ENCODE measurements at places on chromosomes 7 and 10. TPM values are rescaled to one million over a fixed set of nuclear protein-coding genes. Genes with fewer than 3 reads are reported as not detected.

DNA sequence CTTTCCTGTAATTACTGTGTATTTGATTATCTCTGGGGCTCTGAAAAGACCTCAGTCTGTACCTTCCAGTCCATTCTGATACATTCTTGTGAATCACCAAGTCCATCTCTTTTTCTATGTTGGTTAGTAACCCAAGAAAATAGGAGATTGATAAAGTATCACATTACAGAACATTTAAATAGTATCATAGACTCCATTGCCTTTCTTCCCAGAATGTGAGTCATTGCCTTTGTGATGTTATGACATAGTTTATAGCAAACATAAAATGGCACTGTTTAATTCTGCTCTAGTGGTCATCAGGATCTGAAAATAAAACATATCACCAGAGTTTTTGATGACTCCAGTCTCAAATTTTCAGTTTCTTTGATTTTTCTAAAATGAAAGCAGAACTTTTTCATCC, 78.4 kb downstream of the NRG3 start:
- DNase-seq = no peak
- H3K27me3 ChIP-seq = no peaks in the 10 kb centered on the region
- no peak overlapping the region for H3K4me3 ChIP-seq
- H3K27ac ChIP-seq = no peak overlapping the region
- no peaks in the 10 kb centered on the region for H3K36me3 ChIP-seq

- no peaks in the 10 kb centered on the region for H3K4me1 ChIP-seq
- no peak for DNase-seq
- no peak overlapping the region for H3K27ac ChIP-seq
- H3K4me3 ChIP-seq = no peak overlapping the region
Measured at GRCh38 chr7:124792002-124792401, 26.4 kb upstream of the GPR37 start.

DNA sequence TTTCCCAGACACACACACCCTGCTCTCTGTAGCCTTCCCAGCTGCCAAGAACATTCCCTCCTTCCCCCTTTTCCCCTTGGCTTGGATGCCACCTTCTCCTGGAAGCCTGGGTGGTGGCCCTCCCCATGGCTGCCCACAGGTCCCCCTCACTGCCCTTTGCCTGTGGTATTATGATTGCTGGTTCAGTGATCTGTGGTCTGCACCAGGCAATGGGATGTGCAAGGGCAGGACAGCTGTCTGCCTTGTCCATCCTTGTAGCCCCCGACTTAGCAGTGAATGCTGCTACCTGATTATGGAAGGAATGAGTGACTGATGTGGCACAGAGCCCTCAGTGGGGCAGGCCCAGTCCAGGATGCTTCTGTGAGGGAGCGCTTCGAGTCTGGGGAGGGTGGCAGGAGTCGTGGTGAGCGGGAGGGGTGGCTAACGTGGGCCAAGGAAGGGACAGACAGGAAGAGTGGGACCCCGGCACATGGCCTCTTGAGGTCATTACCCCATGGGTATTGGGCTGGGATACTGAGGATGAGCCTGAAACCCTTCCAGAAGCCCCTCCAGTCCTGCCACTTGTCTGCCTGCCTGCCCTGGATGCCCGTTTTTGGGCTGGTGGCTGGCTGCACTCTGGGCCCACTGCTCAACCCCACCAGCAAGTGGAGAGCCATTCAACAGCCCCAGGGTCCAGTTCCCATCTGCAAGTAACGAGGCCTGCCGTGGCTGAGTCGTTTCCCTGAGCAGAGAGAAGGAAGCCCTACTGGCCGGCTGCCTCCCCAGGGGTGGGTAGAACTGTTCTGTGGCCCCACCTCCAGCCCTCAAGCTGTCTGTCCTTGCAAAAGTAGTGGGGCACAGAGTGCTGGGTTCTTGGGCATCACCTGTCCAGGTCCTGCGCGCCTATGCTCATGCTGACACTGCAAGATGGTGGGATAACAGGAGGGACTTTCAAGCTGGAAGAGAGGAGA, 8.8 kb downstream of the CHST3 start:
- no peaks in the 10 kb centered on the region for H3K36me3 ChIP-seq
- no peak overlapping the region for H3K4me3 ChIP-seq
- no peak for DNase-seq
- no peak overlapping the region for H3K27ac ChIP-seq
- peaks cover 4% of the 10 kb centered on the region for H3K27me3 ChIP-seq

The GPNMB gene
- total RNA-seq = 2.6 TPM

GRCh38 chr10:36224431-36224985, 582.4 kb upstream of the FZD8 start:
- H3K27ac ChIP-seq = no peak overlapping the region
- H3K36me3 ChIP-seq = no peaks in the 10 kb centered on the region
- DNase-seq = no peak
- H3K27me3 ChIP-seq = no peaks in the 10 kb centered on the region
- H3K4me1 ChIP-seq = no peaks in the 10 kb centered on the region
- no peak overlapping the region for H3K4me3 ChIP-seq

The TRIM50 gene
- not detected for total RNA-seq

GRCh38 chr7:37275078-37275710, 173.5 kb downstream of the ELMO1 start:
- H3K36me3 ChIP-seq = peaks cover 24% of the 10 kb centered on the region
- DNase-seq = no peak
- H3K4me1 ChIP-seq = no peaks in the 10 kb centered on the region
- no peak overlapping the region for H3K4me3 ChIP-seq

GRCh38 chr10:11003679-11004078, 14.0 kb upstream of the CELF2 start:
- H3K36me3 ChIP-seq = no peaks in the 10 kb centered on the region
- H3K27ac ChIP-seq = no peak overlapping the region
- no peak for DNase-seq
- H3K27me3 ChIP-seq = peaks cover 3% of the 10 kb centered on the region
- H3K4me1 ChIP-seq = no peaks in the 10 kb centered on the region
- H3K4me3 ChIP-seq = no peak overlapping the region

The AKR1C1 gene
- total RNA-seq = not detected

- no peak overlapping the region for H3K27ac ChIP-seq
- no peaks in the 10 kb centered on the region for H3K36me3 ChIP-seq
- no peak for DNase-seq
Measured at GRCh38 chr10:59258890-59259289, 82.4 kb downstream of the PHYHIPL start.

The AKR1C4 gene
- total RNA-seq = not detected

DNA sequence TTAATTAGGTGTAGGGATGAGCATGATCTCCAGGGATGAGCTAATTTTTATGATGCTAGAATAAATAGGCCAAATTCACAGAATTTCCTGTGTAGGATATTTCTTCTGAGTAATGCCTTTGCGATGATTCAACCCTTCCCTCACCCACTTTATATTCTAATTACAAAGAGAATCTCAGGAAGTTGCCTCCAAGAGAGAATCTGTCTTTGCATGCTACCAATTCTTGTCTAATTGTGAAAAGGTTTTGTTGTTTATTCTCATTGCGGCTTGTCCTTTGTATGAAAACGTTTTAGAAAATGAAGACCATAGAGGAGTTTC, 6.3 kb downstream of the C7orf57 start:
- DNase-seq = no peak
- H3K27me3 ChIP-seq = no peaks in the 10 kb centered on the region
- no peak overlapping the region for H3K4me3 ChIP-seq
- no peaks in the 10 kb centered on the region for H3K4me1 ChIP-seq
- no peak overlapping the region for H3K27ac ChIP-seq

- H3K27ac ChIP-seq = no peak overlapping the region
- H3K27me3 ChIP-seq = no peaks in the 10 kb centered on the region
- no peaks in the 10 kb centered on the region for H3K4me1 ChIP-seq
- H3K4me3 ChIP-seq = no peak overlapping the region
Measured at GRCh38 chr10:91901784-91902677, 7.3 kb downstream of the FGFBP3 start.

The OR2A1 gene
- total RNA-seq = not detected

DNA sequence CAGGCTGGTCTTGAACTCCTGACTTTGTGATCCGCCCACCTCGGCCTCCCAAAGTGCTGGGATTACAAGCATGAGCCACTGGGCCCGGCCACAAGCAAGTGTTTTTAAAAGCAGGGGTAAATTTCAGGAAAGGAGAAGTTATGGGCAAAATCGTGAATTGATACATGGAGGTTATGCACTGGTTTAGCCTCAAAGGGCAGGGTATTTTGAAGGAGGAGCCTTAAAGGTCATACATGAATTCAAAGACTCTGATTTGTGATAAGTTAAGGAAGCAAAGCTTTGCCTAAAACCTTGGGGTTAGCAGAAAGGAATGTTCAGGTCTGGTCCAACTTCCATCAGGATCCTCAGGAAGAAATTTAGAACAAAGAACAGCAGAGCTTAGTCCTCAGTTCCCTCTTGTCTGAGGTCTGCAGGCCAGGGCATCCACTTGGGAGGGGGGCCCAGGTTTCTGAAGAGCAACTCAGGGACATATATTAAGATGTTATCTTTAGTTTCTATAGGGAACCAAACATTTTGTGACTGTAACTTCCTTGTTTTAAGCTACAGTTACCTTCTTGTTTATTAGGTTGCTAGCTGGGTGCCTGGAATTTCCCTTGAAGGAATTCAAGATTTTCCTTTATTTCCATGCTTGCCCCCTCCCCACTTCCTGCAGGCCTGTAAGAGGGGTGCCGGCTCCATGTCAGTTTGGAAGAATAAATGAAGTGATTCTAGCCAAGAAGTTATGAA, 2.8 kb upstream of the REPIN1 start:
- peaks cover 64% of the 10 kb centered on the region for H3K4me1 ChIP-seq
- no peaks in the 10 kb centered on the region for H3K36me3 ChIP-seq
- DNase-seq = peak; percentile 85
- H3K27me3 ChIP-seq = no peaks in the 10 kb centered on the region
- no peak overlapping the region for H3K4me3 ChIP-seq

The HOXA7 gene
- total RNA-seq = not detected

DNA sequence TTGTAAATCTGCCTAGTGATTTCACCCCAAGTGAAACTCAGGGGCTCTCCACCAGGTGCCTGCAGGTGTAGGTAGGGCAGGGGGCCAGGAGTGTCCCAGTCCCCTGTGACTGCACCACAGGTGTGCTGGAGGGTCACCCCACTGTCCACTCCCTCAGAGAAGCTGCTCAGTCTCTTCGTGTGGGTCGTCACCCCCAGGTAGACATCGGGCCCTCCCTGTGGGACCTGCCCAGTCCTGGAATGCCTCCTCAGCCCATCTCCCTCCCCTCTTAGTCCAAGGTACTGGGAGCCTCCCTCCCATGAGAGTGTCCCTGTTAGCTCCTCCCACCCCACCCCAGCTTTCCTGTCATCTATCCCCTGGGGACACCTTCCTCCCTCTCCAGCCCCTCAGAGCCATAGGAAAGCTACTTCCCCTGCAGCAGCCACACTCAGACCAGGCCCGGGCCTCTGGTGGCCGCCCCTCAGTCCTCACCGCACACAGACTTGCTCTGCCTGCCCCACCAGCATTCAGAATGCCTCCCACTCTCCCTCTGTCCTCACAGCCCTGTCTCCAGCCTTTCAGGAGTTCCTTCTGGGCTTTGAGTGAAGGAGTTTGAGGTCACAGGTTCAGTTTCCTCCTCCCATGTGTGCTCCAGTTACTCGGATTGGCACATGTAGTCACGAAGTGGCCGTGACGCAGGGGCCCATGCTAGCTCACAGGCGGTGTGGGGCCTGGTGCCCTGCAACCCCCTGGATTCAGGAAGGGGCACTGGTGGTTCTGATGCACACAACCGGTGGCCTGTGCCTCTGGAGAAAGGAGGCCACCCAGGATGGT, 5.1 kb downstream of the ALOX5 start:
- no peak overlapping the region for H3K4me3 ChIP-seq
- peaks cover 13% of the 10 kb centered on the region for H3K36me3 ChIP-seq
- peaks cover 61% of the 10 kb centered on the region for H3K4me1 ChIP-seq
- no peaks in the 10 kb centered on the region for H3K27me3 ChIP-seq
- peak overlapping the region; percentile 65 for H3K27ac ChIP-seq

The VAX1 gene
- total RNA-seq = not detected

The HYAL4 gene
- not detected for total RNA-seq

DNA sequence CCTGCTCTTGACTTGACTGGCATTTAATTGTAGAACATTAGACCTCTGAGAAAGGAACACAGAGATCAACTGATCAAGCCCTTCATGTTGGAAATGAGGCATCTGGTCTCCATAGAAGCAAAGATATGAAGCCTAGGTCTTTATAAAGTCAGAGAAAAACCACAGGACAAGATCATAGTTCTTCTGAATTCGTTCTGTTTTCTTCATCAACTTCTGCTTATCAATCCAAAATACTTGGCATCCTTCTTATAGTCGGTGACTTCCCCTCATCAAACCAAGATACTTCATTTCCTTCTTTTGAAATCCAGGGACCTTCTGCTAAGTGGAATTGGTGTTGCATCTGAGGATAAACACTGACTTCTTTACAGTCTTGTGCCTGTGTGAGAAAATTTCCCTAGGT, 77.1 kb upstream of the PRKCQ start:
- no peaks in the 10 kb centered on the region for H3K4me1 ChIP-seq
- no peak overlapping the region for H3K4me3 ChIP-seq
- H3K36me3 ChIP-seq = no peaks in the 10 kb centered on the region
- H3K27ac ChIP-seq = no peak overlapping the region

GRCh38 chr7:116093516-116094301, 63.1 kb upstream of the TFEC start:
- H3K4me1 ChIP-seq = no peaks in the 10 kb centered on the region
- H3K4me3 ChIP-seq = no peak overlapping the region
- DNase-seq = no peak
- H3K36me3 ChIP-seq = no peaks in the 10 kb centered on the region

DNA sequence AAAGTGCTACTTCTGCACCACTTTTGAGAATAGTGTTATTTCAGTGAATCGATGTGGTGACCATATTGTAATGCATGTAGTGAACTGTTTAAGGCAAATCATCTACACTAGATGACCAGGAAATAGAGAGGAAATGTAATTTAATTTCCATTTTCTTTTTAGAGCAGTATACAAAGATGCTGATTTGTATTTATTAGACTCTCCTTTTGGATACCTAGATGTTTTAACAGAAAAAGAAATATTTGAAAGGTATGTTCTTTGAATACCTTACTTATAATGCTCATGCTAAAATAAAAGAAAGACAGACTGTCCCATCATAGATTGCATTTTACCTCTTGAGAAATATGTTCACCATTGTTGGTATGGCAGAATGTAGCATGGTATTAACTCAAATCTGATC, 110.4 kb downstream of the CFTR start:
- no peak for DNase-seq
- no peak overlapping the region for H3K27ac ChIP-seq
- H3K4me3 ChIP-seq = no peak overlapping the region
- H3K4me1 ChIP-seq = no peaks in the 10 kb centered on the region
- no peaks in the 10 kb centered on the region for H3K27me3 ChIP-seq

GRCh38 chr10:101481256-101481655, 106.8 kb downstream of the POLL start:
- H3K4me3 ChIP-seq = no peak overlapping the region
- no peaks in the 10 kb centered on the region for H3K4me1 ChIP-seq
- H3K36me3 ChIP-seq = peaks cover 3% of the 10 kb centered on the region
